ENCODE measurements at places on chromosomes 3 and 15.

DNA sequence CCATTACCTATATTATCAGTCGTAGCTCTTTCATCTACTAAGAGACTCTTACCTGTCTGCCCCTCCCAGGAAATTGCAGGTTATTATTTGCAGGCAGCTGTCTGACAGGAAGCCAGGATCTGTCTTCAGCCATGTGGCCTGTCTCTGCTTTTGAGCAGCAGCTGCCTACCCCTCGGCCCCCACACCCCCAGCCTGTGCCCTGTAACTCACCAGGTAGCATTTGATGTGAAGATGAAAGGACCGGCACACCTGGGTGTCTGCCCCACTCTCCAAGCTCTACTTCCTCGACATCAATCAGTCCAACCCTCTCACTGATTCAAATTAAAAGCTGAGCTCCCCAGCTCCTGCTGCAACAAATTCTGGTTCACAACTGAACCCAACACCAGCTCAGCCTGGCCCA lies 197.2 kb upstream of the CTNNB1 start:
- no peak for DNase-seq

GRCh38 chr3:120798346-120798745 lies 55.8 kb downstream of the GTF2E1 start:
- DNase-seq = no peak

DNA sequence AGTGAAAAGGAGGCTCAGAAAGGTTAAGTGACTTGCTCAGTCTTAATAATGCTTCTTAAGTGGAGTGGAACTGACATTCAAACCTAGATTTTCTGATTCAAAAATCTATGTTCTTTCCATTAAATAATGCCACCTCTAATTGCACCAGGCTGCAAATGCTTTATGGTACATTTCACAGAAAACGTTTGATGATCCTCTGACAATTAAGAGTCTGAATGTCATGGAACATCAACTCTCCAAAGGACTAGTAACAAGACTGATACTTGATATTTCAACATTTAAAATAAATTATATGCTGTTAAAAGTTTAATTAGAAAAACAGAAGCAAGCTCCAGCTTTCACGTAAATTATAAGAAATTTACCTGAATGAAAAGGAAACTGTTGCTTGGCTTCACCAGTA lies 151.5 kb downstream of the TBL1XR1 start:
- DNase-seq = no peak

- no peak for DNase-seq
Observed at GRCh38 chr3:24601066-24601939, 106.7 kb upstream of the THRB start.

GRCh38 chr15:91953432-91953831 lies 99.9 kb downstream of the SLCO3A1 start:
- DNase-seq = no peak

DNA sequence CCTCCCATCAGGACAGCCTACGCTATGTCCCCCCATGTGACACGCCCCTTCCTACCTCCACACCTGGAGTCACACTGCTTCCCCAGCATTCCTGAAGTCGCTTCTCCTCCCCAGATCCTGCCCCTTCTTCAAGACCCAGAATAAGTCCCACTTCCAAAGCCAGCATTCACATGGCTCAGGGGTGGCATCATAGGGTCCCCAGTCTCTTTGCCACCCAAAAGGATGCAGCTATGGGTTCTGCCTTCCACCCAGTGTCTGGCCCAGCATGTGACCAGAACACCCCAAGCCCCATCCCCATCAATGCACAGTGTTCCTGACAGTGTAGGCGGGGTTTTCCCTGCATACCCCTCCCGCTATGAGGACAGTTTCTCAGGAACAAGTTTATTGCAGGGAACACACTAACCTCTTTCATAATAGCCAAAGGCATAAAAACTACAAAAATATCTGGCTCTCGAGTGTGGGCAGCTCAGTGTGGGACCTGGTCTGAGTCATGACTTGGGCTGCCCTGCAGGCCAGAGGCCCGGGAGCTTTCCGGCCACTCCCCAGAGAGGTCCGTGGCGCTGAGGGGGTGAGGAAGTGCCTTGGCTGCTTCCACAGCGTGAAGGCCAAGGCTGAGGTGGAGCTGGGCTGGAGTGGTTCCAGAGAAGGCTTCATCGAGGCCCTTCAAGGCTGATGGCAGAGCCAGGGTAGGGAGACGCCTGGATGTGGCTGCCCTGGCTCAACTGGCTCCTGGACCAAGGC lies 5.8 kb downstream of the ISLR start:
- no peak for DNase-seq

All from stimulated activated CD4-positive, alpha-beta T cell treated with anti-CD3 and anti-CD28 coated beads, Interleukin-1b, Interleukin-23, amount 100 ng/mL, for 1 hour (primary cell).